ENCODE measurements at places on chromosomes 6 and 20. TPM values are rescaled to one million over a fixed set of nuclear protein-coding genes. Genes with fewer than 3 reads are reported as not detected.

The PRDM13 gene
- not detected for polyA plus RNA-seq

The LAMA2 gene
- polyA plus RNA-seq: 25.7 TPM

The MOG gene
- polyA plus RNA-seq: not detected

The TRIM40 gene
- not detected for polyA plus RNA-seq

The HRH3 gene
- not detected for polyA plus RNA-seq

GRCh38 chr6:157849288-157850017 is 26.4 kb downstream of the SNX9 start:
- DNase-seq: no peak

- DNase-seq: no peak
Observed at GRCh38 chr6:20351534-20351933, 50.1 kb upstream of the E2F3 start.

- no peak for DNase-seq
Observed at GRCh38 chr6:70738028-70738427, 70.3 kb downstream of the SMAP1 start.

DNA sequence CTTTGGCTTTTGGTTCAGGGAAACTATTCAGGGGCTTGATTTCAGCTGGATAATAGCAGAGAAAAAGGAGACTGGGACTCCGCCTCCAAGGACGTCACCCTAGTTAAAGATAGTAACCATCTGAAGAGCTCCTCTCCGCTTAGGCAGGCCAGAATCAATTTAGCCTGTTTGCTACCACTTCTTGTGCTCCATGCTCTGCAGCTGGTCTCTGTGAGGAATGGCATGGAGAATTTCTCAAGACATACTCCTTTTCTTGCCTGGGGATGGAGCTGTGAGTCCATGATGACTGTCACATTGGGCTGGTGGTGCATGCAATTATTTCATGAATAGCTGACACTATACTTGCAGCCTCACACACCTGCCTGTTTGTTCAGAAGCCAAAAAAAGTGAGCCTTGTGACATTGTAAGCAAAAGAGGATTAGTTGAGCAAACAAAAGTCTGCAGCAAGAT is 61.4 kb downstream of the TXLNB start:
- no peak for DNase-seq

DNA sequence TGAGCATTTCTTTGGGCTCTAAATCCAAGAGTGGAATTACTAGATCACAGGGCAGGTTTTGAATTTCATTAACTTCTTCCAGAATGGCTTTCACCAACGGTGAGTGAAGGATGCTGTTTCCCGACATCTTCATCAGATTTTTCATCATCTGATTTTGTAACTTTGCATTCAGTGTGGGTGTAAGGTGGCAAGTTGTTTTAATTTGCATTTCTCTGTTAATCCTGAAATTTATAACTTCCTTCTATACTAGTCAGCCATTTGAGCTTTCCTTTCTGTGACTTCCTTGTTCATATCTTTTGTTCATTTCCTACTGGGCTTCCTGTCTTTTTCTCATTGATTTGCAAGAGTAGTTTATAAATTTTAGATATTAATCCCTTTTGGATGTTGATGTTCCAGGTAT is 18.7 kb upstream of the HCK start:
- no peak for DNase-seq

DNA sequence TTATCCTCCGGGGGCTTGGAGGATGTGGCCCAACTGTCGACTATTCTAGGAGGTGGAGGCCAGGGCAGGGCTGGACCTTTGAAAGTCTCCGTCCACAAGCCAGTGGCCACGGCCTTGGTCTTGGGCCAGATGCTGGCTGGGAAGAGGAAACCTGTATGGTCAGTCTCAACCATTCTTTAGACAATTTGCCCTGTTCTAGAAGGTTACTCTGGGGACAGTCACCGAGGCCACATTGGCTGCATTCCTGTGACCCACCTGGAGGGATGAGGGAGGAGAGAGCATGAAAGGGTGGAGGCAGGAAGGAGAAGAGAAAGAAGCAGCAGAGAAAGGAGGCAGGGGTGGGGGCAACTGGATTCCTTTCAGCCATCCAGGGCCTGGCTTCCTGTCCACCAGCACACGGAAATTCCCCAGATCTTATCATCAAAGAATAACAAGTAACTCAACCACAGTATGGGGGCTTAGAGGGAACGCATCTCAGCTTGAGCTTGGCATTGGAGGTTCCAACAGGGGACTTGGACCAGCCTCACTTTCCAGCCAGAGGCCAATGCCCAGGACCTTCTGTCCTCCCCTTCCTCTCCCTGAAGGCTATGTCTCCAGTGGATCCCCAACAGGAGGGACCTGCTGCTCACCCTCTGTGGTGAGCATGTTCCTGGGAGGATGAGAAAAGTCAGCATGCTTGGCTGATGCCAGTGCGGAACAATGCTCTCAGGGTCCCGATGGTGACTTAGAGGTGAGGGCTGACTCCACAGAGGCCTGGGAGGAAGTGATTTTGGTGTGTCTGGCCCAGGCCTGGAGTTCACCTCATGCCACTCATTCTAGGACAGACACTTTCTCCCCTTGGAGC is 30.4 kb downstream of the TGM2 start:
- no peak for DNase-seq

DNA sequence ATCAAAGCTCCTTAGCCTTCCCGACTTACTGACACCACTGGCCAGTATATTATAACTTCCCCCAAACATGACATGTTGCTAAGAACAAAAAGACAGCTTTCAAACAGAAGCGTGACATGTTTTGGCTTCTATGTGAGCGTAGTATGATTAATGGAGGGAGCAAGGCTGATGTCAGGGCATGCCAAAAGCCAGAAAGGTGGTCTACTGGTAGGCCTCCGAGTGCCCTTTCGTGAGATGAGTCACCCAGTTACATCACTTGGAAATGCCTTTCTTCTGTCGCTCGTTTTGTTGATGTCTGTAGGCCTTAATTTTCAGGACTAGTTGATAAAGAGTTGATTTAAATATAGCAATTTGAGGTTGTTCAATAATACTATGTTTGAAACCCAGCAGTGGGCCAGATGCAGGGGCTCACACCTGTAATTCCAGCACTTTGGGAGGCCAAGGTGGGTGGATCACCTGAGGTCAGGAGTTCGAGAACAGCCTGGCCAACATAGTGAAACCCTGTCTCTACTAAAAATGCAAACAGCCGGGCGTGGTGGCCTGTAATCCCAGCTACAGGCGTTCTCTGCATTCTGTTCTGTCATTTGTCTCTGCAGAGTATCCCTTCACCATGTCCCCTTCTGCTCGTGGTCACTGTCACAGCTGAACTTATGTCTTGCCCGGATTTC is 53.3 kb downstream of the CNKSR3 start:
- no peak for DNase-seq

DNA sequence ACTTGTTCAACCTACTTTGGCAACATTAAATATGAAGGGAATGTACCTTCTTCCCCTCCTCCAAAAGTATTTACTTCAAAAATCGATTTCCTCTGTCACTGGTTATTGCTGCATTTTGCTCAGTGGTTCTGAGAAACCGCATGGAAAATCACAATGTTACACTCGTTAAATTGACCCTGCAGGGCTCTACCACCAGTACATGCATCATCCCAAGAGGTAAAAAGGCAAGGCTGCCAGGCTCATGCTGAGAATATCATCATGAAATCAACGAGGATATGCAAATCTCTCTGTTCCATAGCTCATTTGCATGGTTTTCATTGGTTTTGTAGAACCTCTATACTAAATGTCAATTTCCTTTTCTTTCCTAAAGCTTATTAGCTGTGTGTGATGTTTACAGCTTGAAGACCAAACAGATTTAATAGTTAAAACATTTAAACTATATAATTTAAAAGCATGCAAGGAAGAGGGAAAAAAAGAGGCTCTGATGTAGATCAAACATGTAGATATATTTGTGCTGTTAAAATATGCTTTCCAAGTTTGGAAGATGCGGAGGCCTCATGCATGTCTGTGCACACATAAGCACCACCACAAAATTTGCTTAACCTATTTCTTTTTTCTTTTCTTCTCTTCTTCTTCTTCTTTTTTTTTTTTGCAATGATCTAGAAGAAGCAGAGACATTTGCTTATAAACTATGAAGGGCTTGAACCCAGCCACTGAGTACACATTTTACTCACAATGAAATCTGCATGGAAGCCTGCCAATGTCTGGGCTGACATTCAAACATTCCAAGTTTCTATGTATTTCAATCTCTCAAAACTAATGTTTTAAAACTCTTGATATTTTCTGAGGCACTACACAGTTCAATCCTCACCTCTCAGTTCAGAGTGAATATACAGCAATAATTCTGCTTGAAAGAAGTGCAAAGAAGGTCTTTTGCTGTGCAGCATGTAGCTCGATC is 194.0 kb downstream of the GMPR start:
- DNase-seq: no peak

- no peak for DNase-seq
Observed at GRCh38 chr6:147322299-147323162, 118.3 kb downstream of the STXBP5 start.

DNA sequence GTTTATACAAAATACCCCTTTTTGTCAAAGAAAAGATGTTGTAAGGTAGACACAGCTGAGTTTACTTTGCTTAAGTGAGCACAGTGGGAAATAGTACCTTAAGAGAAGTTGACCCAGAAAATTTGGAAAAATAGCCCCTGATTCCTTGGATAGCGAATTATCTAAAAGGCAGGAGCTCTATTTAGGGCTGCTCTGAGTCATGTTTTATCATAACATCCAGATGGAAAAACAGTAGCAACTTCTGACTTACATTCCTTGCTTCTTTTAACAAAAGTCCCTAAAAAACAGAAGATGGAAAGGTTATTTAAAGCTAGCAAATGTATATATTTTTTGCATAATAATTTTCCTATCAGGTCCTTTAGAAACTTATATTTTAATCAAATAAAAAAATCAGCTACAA is 59.0 kb downstream of the THEMIS start:
- no peak for DNase-seq

DNA sequence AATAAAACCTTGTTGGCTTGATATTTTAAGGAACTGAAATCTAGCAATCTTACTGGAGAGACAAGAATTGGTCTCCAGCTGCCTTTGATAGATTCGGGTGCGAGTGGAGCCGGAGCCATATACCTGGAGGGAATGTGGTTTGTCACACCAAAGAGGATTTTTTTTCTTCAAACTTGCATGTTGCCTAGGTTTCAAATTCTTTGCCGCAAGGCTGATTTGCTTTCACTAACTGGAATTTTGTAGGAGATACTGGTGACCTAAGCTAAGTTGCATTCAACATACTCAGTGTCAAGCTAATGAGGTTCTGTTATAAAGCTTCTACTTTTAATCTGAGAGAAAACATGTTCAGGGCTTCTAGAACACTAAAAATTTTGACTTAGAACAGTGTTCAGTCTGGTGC is 39.7 kb upstream of the ASIP start:
- DNase-seq: no peak

DNA sequence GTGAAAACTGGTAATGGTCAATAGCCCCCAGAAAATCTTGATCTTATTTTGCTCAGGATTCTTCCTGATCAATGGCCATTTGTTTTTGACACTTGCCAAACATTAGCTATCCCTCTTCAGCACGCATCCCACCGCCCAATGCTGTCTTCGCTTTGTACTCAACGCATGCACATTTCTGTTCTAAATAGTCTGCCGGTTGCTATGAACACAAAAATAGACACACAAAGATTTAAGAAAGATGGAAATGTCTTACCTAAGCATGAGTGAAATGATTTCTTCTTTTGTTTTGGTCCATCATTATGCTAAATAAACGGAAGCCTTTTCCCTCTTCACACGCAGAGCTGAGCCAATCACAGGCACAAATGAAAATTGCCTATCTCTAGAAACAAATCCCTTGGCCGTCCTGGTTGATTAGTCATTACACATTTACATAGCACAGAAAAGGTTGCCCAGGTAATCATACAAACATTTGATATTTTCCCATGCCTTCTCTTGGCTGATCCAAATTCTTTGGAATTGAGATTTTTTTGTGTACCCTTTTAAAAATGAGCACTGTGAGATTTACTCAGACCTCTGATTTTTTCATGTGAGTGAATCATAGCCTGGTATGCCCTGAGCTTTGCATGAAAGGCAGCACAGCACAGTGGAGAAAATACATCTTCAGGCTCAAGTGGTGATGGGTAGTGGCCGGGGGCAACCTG is 70.5 kb upstream of the FAM184A start:
- DNase-seq: no peak

DNA sequence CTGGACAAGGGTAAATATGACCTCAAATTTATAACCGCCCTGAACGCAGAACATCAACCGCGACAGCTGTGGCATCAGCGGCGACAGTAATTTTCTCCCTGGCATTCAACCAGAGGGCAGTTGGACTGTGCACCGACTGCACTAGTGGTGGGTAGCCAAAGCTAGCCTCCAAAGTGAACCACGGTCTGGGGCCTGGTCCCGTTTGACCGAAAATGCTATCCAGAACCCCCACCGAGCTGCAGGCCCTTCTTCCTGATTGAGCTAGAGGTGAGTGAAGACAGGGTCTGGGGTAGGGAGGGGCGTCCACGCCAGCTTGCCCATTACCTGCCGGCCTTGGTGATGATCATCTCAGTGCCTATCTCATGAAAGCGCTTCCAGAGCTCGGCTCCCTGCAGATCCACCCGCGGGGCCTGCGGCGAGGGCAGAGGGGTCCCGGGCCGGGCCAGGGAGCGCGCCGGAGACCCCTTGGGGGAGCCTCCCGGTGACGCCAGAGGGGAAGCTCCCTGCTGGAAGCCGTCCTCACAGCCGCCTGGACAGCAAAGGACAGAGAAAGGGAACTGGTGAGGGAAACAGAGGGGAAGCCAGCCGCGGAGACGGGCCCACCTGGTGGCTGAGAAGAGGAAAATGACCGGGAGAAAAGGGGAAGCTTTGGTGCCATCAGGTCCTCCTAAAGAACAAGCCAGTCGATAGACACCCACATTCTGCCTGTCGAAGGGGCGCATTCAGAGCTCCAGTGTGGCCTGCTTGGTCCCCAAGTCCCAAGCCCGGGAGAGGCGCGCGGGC is 2.0 kb downstream of the TBX18 start:
- no peak for DNase-seq

DNA sequence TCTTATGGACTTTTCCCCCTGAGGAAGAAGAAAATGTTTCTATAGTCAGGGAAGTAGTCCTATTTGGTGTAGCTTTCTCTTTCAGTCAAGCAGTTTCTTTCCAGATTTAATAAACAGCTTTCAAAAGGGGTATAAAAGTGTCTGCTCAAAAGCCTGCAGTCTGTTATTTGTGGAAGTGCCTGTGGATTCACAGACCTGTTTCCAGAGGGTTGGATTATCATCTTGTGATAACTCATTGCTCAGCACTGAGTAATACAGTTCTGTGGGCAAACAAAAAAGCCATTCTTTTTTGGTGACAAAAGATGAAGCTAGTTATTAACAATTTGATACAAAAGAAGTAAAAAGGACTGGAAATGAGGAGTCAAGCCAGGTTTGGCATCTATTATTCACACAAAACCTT is 358.2 kb upstream of the ID4 start:
- DNase-seq: no peak

GRCh38 chr6:145139140-145139850 is 596.0 kb downstream of the EPM2A start:
- no peak for DNase-seq

GRCh38 chr6:37050045-37050853 is 44.8 kb downstream of the FGD2 start:
- DNase-seq: no peak
